ENCODE measurements at places on chromosomes 12 and 14.
A peak's percentile ranks its signal among the peaks of the same experiment; 100 is the strongest.

DNA sequence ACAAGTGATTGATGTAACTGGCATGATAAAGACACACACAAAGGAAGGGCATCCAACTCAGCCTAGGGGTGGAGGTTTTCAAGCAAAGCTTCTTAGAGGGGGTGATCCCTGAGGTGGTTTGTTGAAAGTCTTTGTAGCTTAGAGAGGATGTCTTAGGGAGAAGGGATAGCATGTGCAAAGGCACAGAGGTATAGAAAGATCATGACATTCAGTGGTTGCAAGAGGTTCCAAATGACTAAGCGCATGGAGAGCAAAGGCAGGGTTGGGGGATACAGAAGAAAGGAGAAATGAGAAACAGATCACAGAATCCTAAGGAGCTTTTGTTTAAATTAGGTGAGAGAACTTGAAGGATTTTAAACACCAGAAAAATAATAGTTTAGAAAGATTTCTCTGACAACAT lies 5.2 kb upstream of the CCT2 start:
- DNase-seq = no peak

DNA sequence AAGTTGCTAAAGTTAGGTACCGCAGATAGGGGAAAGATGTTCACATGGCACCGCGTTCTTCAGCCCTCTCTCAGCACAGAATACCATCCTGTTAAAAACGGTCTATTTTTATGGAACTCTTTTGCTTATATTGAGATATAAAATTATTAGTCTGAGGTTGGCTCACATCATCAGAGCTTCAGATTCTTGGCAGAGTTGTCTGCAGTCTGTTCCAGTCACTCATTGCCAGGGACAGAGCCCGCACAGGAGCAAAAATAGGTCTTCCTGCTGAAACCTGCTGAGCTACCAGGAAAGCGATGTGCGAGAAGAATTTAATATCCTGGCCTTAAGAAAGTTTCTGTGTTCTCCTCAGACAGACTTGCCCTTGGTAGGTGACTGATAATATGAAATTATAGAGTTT lies 249.8 kb downstream of the VRK1 start:
- DNase-seq = no peak

DNA sequence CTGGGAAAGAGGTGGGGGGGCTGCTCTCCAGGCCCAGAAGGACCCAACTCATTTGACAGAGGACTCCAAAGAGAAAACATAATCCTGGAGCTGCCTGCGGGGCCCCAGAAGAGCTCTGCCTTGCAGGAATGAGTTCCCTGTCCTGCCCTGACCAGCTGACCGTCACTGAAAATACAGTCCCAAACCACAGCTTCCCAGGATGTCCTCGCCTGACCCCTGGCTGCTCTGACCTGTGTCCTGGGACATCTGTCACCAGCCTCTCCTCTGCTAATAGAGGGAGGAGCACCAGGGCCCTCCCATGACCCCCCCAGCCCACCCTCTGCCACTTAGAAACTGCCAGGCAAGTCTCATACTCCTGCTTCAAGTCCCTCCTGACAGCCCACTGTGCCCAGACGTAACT lies 9.8 kb downstream of the FIGNL2 start:
- DNase-seq = no peak

- no peak for DNase-seq
Observed at GRCh38 chr12:6312529-6313325, 2.2 kb downstream of the PLEKHG6 start.

GRCh38 chr12:53225635-53226424 lies 6.2 kb downstream of the RARG start:
- DNase-seq = no peak

DNA sequence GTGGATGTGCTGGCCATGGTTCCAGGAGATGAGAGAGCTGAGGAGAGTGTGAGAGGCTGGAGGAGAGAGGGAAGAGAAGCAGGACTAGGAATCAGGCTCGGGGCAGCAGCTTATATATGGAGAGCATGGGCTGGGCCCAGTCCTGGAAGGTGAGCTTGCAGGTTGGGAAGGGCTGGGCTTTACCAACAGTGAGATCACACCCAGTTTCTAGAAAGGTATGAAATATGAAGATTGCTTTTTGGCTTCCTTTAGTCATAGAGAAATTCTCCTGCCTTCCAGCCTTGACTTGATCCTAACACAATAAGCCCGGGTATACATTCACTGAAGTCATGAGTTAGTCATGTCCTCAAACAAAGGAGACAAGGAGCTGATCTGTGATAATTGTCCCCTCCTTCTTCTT lies at the start of gene KRT6A:
Gene KRT6A (minus strand): TSS at position 86 of the 400 bp plus-strand sequence. CDS start 69 bp downstream, at position 17.
- no peak for DNase-seq

- DNase-seq = peak; percentile 42
Observed at GRCh38 chr14:22996768-22997654, 12.9 kb downstream of the C14orf93 start.

DNA sequence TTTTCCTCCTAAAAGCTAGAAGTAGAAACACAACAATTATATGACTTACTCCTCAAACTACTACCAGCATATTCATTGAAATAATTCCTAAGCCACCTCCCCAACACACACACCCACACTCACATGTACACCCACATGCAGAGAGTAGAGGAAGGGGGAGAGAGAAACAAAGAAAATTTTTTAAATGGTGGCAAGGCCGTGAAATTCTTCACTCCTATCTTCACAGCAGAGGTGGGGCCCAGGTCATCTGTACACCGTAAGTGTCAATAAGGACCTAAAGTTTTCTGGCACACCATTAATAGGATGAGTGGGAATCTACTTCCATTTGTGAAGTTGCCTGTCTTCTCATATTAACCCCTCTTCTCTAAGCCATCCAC lies 73.9 kb upstream of the EGLN3 start:
- no peak for DNase-seq

GRCh38 chr14:26180221-26180620 lies 417.6 kb downstream of the NOVA1 start:
- DNase-seq = no peak

- no peak for DNase-seq
Observed at GRCh38 chr14:90499121-90499520, 102.3 kb downstream of the CALM1 start.

DNA sequence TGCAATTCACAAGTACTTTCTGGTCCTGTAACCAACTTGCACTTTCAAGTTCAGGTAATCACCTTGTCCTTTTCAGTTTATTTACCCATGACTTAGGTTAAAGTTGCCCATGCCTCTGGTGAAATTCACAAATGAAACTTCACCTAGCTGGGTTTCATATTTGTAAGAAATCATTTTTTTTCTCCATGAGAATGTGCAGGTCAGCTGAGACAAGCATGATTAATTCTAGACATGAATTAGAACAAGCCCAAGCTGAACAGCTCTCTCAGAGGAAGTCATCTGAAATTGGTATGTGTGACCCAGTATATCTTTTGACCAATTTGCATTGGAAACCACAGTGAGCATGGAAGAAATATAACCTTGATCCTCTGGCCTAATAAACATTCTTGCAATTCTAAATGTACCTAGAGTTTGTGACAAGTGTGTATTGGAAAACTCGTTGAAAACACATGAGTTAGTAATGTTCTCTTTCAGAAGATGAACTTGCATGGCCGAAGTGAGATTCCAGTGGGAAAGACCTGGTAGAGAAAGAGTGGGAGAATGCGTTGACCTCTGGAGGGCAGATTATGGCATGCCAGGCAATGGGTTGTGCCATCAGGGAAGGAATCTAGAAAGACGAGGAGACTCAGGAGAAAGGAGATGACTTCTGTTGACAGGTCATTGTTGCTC lies 486.5 kb downstream of the ZFP36L1 start:
- DNase-seq = no peak

GRCh38 chr14:100332797-100333196 lies 9.7 kb downstream of the SLC25A47 start:
- no peak for DNase-seq

- no peak for DNase-seq
Observed at GRCh38 chr14:93912782-93913181, 14.4 kb upstream of the FAM181A start.

GRCh38 chr14:91509083-91509877 lies 830 bp downstream of the PPP4R3A start:
- peak; percentile 8 for DNase-seq

- DNase-seq = peak; percentile 26
Observed at GRCh38 chr14:32938719-32939253, at the start of gene NPAS3. Gene NPAS3, plus strand, starts transcription at chr14:32938879.

- no peak for DNase-seq
Observed at GRCh38 chr12:125549836-125550235, 484.6 kb downstream of the AACS start.

GRCh38 chr14:64191756-64192155 lies 102.4 kb downstream of the ESR2 start:
- DNase-seq = peak; percentile 91

- DNase-seq = peak; percentile 7
Observed at GRCh38 chr14:96681829-96682228, 115.4 kb upstream of the VRK1 start.

GRCh38 chr12:2287151-2287550 lies 234.4 kb downstream of the CACNA1C start:
- no peak for DNase-seq

DNA sequence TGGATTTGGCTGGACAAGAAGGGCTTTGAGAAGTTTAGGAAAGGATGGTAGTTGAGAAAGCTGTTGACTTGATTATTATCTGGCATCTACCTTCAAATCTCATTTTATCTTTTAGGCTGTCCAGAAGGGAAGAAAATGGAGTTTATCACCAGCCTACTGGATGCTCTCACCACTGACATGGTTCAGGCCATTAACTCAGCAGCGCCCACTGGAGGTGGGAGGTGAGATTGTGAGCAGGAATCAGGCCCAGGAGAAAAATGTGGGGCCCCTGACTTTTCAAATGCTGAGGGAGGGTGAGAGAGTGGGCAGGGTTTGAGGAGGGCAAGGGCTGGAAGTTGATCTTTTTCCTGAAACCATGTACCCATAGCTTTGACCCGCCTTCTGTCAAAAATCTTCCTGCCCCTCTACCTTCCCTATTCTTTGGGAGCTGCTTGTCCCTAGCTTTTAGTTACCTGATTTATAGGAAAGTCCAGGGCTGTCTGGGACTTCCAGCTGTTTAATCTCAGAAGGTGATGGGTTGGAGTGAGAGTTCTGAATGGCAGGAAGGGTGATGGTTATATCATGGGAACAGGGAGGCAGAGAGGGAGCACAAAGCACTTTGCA lies 134.2 kb downstream of the SMOC1 start:
- peak; percentile 2 for DNase-seq

DNA sequence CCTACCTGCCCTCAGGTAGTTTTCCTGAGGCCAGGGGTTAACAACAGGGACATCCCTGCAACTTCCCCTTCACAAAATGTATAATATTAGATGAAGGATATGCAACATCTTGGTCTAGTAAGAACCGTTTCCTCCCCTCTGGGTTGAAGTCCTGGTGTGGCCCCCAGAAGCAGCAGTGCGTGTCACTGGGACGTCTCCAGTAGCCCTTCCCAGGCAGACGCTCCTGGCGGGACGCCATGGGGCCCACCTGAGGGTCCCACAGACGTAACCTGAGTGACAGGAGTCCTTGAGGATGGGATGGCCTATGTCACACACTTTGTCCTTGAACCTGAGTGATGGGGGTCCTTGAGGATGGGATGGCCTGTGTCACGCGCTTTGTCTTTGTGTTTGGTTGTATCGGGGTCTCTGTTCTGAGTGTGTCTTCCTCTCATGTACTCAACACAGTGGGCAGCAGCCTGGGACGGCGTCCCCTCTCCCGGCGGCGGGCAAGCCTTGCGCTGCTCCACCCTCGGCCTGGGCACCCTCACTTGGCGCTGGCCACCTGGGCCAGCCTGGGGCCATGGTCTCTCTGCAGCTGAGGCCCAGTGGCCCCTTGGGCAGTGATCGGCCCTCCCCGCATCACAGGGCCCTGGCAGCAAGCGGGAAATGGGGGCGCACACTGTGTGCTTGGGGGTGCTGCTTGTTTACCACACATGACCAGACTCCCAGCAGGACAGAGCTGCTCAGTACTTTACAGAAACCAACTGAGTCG lies 14.3 kb upstream of the AMN start:
- no peak for DNase-seq

DNA sequence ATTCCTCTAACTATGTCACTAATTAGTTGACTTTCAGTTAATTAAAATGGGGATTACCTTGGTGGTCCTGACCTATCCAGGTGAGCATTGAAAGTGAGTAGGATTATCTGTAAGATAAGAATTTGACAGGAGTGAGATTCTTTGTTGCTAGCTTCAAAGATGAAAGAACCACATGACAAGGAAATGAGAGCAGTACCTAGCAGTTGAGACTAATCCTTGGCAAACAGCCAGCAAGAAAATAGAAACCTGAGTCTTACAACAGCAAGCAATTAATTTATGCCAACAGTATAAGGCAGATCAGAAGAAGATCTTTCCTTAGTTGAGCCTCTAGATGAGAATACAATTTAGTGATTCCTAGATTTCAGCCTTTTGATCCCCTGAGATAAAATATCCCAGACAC lies 1058.4 kb downstream of the LRFN5 start:
- DNase-seq = no peak

GRCh38 chr14:71060825-71061455 lies 153.7 kb downstream of the PCNX1 start:
- no peak for DNase-seq
